Stimulated activated CD8-positive, alpha-beta memory T cell treated with anti-CD3 and anti-CD28 coated beads, Interleukin-4, amount 100 ng/mL, for 4 hours (primary cell): ENCODE measurements at places on chromosomes 3 and 15.
A peak's percentile ranks its signal among the peaks of the same experiment; 100 is the strongest.

DNA sequence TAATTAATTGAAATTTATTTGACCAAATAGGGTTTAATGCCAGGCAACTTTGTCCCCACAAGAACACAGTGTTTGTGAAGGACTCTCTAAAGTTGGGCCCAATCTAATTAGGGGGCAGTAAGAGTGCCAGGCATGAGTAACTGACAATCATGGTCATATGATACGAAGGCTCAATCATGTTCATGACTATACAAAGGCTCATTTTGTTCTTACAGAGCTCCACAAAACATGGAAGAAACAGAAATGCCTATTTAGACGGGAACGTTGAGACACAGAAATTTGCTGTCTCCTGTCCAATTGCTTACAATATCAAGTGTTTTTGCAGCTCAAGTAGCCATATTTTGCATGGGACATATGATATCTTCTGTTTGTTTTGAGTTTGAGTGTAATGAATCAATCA lies 391.1 kb downstream of the SI start:
- no peak for DNase-seq

DNA sequence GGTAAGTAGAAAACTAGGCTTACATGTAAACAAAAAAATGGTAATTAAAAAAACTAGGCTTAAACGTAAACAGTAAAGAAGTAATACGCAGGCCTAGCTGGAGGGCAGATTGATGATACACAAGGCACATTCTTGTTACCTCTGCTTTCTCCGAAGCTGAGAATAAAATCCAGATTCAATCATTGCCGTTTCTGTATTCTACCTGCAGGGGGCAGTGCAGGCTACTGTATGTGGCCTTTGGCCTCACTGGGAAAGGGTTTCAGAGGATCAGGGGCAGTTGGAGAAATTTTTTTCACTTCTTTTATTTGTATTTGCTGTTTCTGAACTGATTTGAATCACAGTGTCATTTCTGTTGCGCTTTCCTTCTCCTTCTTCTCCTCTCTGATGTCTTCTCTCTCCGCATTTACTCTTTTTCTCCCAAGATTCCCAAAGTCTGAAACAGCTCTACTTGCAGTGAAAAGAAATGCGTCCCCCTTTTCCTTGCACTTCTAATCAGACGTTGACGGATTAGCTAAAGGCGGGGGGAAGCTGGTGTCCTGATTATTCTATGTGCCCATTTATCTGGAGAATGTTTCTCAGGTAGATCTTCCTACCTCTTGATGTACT lies 67.1 kb upstream of the MCTP2 start:
- DNase-seq, result peak; percentile 39

DNA sequence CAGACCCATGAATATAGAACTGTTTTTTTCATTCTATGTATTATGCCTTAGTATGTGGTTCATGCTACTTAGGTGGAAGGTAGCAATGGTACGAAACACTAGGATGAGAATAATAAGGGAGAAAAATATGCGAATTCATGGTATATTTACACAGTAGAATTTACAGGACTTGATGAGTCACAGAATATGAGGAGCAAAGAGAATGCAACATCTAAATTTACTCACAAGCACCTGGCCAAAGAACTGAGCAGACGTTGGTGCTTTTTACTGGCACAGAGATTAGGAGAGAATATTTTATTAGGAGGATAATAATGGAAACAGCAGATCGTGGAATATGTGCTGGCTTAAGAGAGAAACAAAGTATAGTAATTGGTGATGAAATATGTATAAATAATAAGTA lies 785.4 kb upstream of the ROBO1 start:
- DNase-seq, result no peak

DNA sequence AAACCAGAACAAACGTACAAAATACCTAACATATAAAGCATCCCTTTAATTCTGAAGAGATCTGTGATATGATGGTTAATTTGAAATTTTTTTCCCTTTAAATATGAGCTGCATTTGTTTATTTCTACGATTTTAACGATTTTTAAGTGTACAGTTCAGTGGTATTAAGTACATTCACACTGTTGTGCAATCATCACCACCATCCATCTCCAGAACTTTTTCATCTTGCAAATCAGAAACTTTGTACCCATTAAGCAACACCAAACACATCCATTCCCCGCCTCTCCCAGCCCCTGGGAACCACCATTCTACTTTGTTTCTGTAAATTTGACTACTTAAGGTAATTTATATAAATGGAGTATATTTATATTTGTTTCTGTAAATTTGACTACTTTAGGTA lies 51.5 kb downstream of the MAP4 start:
- no peak for DNase-seq

GRCh38 chr3:47565734-47566550 lies 12.7 kb downstream of the CSPG5 start:
- DNase-seq, result no peak

DNA sequence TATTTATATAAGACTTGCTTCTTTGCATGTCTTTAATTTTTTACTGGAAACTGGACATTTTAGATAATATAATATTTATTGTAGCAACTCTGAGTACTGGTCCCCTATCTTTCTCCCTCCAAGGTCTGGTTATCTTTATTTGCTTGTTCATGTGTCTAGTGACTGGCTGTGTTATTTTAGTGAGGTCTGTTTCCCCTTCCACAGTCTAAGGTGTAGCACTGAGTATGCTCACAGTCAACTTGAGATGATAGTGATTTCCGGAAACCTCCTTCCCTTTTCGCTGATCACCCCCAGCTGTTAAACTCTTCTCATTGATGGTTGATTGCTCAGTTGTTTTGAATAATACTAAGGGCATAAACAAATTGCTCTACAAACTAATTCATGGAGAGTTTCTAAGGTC lies 37.0 kb downstream of the PCNP start:
- no peak for DNase-seq

- no peak for DNase-seq
Observed at GRCh38 chr15:90103701-90104329, 1.5 kb upstream of the IDH2 start.

- DNase-seq, result peak; percentile 62
Observed at GRCh38 chr3:58532794-58533220, 4.2 kb downstream of the ACOX2 start.

DNA sequence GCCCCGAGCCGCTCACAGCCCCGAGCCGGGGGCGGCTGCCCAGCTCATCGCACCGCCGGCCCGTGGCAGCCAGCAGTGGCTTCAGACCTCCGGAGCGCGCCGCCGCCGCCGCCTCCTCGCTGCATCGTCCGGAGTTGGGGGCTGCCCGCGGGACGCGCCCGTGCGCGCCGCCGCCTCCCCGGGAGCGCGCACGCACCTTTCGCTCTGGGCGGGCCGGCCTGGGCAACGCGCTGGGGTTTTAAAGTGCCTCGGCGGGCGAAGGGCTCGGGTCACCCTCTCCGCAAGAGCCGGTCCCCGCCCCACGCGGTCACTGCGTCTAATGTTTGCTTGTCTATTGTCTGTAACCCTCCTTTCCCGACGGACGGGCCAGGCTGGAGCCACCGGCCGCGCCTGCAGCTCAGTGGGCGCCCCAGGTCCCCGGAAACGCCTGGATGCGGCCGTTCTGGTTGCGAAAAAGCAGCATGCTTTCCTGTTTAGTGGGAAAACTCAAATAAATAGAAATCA lies at the start of gene RYK:
Gene RYK, minus strand, starts transcription at position 143 of the 504 bp plus-strand sequence. CDS start 205 bp downstream, outside the sequence.
- DNase-seq, result peak; percentile 54
